ENCODE measurements at places on chromosomes 5 and 9.

- no peak for DNase-seq
These were observed 6.2 kb downstream of the WNK2 start for GRCh38 chr9:93190133-93190525.

DNA sequence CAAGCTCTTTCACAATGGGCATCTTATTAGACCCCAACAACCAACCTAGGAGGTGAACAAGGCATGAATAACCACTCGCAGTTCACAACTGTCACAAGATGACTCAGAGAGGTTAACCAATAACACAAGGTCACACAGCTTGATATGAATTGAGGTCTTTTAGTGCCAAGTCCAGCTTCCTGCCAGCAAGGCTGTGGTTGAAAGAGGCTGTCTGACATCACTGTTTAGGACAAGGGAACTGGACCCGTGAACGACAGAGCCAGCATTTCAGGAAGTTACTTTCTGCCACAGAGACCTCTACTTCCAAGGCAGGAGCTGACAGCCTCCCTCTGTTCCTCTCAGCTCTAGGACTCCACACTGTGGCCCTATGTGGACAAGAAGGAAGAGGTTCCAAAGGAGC lies 53.4 kb upstream of the ALDH1B1 start:
- DNase-seq: no peak

- no peak for DNase-seq
These were observed 186.8 kb upstream of the NFIB start for GRCh38 chr9:14500705-14501104.

GRCh38 chr9:128322404-128323211 lies at the start of the genes COQ4 and TRUB2:
TSS of gene COQ4 (plus strand) at chr9:128322839. CDS start at chr9:128322859, 20 bp downstream.
TSS of gene TRUB2 (minus strand) at chr9:128322447. CDS start at chr9:128322408, 39 bp downstream.
- peak; percentile 93 for DNase-seq

DNA sequence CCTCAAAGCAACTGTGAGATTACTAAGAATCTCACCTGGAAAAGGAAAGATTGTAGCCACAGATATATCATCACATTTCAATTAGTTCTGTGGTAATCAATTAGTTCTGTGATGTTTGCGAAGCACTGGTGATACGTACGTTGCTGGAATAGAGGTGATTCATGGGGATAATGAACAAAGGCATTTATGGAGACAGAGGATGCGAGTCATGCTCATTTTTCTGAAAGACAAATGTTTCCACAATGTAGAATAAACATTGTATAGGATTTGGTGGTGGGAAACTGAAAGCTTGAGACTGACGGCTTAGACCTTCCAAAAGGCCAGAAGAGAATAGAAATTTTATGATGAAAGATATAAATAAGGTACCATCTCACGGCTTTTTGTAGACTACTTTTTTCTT lies 507.3 kb upstream of the TYRP1 start:
- no peak for DNase-seq

GRCh38 chr9:7671847-7672246 lies 127.7 kb downstream of the DMAC1 start:
- DNase-seq: no peak

DNA sequence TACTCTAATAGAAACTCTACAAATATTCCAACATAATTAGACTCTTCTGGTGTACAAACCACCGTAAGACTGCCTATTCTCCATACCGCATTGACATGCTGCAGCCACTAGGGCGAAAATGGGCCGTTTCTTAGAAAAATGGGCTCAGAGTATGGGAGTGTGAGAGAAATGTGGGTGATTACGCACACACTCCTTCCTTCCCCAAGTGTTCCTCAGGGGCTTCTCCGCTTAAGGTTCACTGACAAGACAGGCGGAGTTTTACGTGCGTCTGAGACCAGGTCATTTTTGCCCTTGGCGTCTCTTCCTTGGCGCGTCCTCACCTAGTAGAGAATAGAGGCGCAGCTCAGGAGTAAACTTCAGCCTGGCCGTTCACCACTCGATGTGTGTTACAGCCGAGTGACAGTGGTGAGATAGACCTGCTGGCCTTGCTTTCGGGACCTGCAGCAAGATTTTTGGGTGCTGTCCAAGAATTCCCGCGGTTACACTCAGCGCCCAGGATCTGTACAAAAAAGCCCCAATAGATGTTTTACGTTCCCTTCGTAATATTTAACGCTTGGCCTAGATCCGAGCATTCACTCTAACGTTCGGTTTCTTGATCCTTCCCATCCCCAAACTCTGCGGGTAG lies 1.8 kb upstream of the NTRK2 start:
- no peak for DNase-seq

DNA sequence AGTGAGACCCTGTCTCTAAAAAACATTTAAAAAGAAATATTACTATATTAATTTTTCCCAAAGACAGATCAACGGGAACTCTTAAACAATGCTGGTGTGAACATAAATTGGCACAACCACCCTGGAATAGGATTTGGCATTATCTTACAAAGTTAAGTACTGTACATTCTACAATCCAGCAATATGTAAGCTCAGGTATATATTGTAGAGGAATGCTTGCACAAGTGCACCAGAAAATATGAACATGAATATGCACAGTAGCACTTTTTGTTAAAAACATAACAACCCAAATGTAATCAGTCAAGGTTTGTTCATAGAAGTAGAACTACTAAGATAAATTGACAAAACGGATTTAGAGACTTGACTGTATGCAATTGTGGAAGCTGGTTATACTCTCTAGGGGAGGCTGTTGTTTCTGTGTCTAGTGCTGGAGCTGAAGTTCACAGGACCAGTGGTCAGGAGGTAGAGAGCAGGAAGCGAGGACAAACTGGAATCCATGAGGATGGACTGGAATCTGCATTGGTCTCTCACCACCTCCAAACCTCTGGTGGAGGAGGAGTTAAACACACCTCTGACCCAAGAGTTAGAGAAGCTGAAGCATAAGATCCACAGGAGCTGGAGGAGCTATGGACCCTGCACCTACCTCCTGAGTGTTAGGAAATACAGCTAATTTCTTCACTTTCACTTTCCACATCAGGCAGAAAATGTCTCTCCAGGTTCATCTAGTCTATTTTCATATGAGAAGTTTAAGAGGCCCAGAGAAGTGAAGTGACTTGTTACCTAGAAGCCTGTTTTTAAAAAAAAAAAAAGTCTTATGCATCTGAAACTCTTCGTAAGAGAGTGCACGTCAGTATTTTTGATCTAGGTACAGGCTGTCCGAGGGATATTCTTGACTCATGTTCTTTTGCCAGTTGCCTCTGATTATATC lies 20.3 kb upstream of the RIC1 start:
- no peak for DNase-seq

DNA sequence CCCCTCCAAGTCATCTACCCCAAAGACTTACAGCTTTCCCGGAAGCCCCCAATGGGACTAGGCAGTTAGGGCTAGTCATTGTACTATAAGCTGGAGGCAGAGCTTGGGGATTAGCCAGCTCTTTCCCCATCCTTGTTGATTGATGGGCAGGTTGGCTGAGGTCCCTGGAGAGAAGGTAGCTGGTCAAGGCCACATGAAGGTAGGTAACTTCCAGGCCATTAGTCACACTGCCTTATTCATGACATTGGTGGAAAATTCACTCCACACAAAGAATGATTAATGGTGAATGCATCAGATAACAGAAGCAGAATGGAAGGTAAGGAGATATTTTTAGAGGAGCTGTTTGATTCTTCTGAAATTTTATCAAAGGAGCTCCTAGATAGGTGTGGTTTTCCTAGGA lies 49.5 kb upstream of the TGFBR1 start:
- DNase-seq: no peak

GRCh38 chr5:116380621-116381020 lies 194.0 kb downstream of the SEMA6A start:
- no peak for DNase-seq

DNA sequence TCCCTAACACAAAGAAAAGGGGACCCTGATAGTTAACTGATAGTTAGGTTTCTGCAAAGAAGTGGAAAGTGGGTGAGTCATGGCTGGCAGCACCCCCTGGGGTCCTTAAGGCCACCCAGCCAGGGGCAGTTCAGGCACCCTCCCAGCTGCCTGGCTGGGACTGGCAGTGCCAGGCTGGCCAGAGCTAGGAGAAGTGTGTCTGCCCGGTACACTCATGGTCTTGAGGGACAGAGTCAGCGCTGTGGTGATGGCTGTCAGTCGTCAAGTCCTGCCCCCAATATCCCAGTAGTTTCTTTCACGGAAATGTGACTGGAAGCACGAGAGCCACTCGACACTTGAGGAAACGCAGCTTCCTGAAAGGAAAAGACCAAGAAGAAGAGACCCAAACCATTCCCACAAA lies 22.3 kb upstream of the CNOT6 start:
- no peak for DNase-seq

GRCh38 chr9:2281803-2282185 lies 266.6 kb downstream of the SMARCA2 start:
- DNase-seq: no peak

- DNase-seq: no peak
These were observed 88.5 kb downstream of the FEM1C start for GRCh38 chr5:115456056-115456455.

- DNase-seq: no peak
These were observed 85.2 kb downstream of the CYFIP2 start for GRCh38 chr5:157350939-157351801.

- DNase-seq: no peak
These were observed 29.5 kb upstream of the NFIB start for GRCh38 chr9:14343261-14344031.

- DNase-seq: no peak
These were observed 434 bp upstream of the FSD1L start for GRCh38 chr9:105447386-105447813.

DNA sequence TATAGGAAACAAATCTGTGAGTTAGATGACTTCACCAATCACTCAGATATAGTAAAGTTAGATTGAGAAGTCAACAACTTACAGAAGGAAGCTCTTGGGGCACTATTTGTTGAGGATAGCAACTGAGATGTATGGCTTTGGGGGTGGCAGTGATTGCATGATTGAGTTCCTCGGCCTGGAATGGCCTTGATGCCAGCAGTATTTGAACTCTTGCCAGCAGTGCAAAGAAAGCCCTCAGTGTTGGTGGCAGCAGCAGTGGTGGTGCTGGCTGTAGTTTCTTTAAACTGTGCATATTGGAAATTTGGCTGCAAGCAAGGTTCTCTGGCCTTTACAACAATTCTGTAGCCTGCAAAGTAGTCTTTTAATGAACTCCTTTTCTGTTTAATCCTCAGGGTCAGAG lies 41.4 kb upstream of the PJA2 start:
- DNase-seq: no peak

GRCh38 chr5:2201832-2202231 lies 319.1 kb upstream of the IRX4 start:
- no peak for DNase-seq

DNA sequence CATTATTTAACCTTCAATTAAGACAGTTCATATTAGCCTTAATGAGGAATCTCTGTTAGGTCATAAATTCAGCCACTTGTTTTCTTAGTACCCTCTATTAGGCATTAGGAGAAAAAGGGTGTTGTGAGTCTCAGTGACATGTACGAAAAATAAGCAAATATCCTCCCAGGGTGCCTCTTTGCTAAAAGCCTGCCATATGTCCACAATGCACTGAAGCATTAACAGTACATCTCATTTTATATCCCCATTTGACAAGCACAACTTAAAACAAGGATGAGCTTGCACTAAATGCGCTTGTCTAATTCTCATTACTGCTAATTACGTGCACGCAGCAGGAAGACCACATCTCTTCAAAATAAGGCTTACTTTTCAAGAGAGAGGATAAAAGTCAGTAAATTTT lies 48.4 kb upstream of the SRFBP1 start:
- no peak for DNase-seq

GRCh38 chr9:137199411-137200121 lies 975 bp downstream of the TPRN start:
- DNase-seq: no peak

GRCh38 chr5:165055476-165055875 lies 1550.1 kb downstream of the MAT2B start:
- no peak for DNase-seq

GRCh38 chr5:79561525-79561893 lies 47.6 kb upstream of the HOMER1 start:
- peak; percentile 12 for DNase-seq

DNA sequence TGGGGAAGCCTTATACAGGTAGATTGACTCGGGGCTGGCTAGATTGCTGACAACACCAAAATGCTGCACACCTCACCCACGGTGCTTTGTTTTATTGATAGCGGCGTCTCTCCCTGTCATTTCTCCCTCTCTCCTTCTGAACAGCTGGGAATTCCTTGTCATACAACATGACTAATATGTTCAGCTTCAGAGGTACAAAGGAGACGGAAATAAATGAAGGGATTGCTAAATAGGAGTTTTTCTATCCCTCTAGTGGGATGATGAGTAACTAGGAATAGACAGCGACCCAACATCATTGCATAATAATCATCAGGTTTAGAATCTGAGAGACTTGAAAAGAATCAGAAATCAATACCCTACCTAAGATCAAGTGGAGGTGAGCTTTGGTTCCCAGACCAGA lies 337.7 kb upstream of the PANK3 start:
- no peak for DNase-seq

- DNase-seq: no peak
These were observed 171.2 kb upstream of the DMAC1 start for GRCh38 chr9:7970681-7971330.

DNA sequence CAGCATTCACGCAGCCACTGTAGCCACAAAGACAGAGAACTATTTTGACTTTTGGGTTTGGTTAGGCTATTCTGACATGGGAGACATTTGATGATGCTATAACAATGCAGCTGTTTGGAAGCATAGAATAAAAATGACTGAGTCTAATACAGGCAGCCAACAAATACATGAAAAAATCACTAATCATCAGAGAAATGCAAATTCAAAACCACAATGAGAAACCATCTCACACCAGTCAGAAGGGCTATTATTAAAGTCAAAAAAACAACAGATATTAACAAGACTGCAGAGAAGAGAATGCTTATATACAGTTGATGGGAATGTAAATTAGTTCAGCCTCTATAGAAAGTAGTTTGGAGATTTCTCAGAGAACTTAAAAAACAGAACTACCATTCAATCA lies 107.1 kb upstream of the POC5 start:
- no peak for DNase-seq

DNA sequence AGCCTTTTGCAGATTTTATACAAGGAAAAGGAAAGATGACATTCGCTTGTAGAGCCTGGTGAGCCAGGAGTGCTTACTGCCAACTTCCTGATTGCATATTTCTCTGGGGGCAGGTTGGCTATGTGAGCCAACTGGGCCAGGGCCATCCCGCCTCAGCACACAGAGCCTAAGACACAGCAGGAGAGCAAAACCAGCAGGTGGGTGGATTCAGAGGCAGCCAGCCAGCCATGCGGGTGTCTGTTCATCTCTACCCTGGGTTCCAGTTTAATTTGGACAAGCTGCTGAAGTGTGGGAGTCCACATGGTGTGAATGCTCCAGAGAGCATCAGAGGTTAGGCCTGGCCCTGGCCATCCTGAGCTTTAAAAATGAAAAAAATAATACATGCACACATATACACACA lies 291.4 kb downstream of the ARHGEF28 start:
- DNase-seq: no peak
